ENCODE measurements at places on chromosomes 5 and 9.

DNA sequence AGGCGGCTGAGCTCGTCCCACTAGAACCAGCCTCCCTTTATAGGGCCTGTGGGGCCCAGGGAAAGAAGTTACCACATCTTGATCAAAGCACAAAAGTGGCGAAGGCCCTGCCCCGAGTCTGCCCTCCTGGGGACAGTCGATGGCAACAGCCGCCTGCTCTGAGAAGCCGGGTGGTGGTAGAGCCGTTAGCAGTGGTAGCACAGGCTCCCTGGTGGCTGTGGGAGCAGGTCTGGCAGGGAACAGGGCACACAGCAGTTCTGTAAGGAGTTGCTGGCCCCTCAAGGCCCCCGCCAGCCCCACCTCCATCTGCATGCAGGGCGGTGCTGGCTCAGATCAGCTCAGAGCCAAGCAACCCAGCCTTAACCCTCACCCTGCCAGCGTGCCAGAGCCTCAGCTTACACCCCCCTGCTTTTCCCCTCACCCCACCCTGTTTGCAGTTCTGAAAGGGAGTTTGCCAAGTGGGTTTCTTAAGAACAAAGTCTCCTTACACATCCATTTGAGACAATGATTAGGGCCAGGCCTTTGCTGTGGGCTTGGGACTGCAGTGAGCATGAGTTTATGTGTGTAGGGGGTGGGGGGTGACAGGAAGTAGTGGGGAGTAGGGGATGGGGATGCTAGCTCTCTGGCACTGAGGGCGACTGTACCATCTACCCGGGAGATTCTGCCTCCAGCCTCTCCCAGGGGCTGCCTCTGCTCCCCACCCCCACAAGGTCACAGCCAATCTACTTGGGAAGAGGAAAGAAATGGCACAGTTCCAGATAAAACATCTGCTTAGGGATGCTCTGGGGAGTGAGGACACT, 11.8 kb downstream of the ACSL6 start:
- no peak for DNase-seq

DNA sequence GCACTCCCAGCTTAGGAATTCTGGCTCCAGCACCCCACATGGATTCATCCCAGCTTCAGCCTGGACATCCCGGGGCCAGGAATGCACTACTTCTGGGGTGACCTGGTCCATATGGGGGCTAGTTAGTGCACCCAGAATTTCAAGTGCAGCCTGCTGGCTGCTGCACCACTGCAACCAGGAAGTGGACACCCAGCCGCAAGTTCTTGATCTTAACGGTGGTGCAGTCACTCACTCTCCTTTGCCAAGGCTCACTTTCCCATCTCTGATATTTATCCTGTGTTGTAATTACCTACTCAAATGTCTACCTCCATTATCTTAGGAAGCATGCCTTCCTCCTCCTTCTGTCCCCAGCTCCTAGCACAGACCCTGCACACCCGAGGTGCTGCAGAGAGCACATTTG, 26.2 kb upstream of the RAB14 start:
- no peak for DNase-seq

DNA sequence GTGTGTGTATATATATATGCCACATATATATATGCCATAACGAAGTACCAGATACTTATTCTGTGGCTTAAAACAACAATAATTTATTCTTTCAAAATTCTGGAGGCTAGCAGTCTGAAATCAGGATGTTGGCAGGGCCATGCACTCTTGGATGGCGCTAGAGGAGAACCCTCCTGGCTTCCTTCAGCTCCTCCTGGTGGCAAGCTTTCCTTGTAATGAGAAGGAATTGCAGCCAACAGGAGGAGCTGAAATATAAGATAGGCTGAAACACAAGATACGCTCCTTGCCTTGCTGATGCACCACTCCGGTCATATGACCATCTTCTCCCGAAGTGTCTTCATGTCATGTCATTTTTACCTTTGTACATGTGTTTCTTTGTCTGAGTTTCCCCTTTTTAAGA, 368.1 kb upstream of the CTNND2 start:
- DNase-seq, result no peak

DNA sequence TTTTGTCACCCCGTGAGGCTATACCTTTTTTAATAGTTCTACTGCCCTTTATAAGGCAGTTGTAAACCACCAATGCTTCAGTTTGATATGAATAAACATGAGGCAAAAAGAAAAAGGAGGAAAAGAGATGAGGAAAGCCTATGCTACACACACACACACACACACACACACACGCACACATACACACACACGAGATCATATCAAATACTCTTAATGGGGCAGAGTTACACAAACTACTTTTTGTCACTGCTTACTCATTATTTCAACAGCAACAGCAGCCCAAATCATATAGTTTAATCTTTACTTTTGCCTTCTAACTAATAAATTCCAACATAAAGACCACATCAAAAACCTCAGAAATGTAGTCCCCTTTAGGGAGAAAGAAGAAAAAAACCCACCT, 116.8 kb upstream of the PAM start:
- DNase-seq, result no peak

DNA sequence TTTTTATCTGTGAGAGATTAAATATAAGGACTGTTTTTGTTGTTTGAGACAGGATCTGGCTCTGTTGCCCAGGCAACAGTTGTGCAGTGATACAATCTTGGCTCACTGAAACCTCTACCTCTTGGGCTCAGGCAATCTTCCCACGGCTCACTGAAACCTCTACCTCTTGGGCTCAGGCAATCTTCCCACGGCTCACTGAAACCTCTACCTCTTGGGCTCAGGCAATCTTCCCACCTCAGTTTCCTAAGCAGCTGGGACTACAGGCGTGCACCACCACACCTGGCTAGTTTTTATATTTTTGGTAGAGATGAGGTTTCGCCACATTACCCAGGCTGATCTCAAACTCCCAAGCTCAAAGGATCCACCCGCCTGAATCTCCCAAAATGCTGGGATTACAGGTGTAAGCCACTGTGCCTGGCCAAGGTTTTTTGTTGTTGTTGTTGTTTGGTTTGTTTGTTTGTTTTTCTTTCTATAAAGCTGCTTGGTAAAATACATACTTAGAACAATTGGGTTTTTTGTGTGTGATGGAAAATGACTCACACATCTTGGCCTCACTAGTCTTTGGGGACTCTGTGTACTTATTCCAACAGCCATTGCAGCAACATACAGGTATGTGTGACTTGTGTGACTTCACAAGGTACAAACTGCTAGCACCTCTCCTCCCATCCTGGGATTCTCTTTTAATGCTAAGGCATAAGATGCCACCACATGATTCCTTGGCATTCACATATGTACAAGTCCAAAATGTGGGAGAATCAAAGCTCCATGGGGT, 36.5 kb upstream of the RASA1 start:
- DNase-seq, result no peak

DNA sequence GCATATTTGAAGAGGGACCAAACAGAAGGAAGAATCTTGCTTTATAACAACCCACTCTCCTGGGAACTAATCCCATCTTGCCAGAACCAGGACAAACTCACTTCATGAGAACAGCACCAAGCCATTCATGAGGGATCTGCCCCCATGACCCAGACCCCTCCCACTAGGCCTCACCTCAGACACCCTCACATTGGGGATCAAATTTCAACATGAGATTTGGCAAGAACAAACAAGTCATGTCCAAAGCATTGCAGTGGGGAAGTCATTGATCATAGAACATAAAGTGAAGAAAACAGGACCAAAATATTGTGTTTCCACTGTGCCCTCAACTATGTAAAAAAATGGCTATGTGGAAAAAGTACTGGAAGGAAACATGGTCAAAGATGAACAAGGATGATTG, 43.9 kb downstream of the MAP1B start:
- peak; percentile 35 for DNase-seq

GRCh38 chr9:89470224-89470839, 27.6 kb downstream of the SEMA4D start:
- DNase-seq, result no peak
